LNCaP clone FGC (cell line): ENCODE measurements at places on chromosomes 1 and 21.

DNA sequence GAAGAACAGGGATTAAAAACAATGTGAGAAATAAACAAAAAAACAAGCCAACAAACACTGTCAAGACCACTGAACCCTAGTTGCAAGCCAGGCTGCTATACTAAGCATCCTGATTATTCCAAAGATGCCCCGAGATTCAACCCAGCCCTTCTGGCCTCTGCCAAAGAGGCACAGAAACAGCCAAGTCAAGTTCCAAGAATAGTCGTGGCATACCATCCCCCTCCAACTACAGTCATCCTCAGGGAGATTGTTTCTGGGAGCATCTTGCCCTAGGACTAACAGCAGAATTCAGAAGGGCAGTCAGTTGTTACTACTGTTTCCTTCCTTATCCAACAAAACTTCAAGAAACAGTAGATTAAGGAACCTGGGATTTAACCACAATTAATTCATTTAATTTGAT is 52.3 kb downstream of the ABL2 start:
- DNase-seq, result no peak

- DNase-seq, result no peak
Observed at GRCh38 chr1:40122855-40123254, 25.8 kb upstream of the PPT1 start.

GRCh38 chr1:50308878-50309277 is 114.4 kb downstream of the DMRTA2 start:
- DNase-seq, result peak; percentile 32

DNA sequence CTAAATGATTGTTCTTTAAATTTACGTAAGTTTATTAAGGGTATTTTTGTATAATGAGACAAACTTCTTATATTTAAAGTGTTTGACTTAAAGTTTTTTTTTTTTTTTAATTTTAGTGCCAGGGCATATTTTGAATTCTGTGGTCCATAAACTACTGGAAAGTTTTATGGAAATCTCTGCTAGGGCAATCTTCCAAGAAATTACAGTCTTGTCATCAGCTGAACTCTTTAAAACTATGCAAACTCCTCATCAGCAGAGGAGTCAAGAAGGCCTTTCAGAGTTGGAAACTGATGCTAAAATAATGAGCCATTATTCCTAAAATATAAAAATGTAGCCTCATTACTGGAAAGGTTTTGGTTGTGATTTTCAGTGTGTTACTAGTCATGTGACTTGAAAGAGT is 1201.9 kb downstream of the BRINP3 start:
- no peak for DNase-seq

DNA sequence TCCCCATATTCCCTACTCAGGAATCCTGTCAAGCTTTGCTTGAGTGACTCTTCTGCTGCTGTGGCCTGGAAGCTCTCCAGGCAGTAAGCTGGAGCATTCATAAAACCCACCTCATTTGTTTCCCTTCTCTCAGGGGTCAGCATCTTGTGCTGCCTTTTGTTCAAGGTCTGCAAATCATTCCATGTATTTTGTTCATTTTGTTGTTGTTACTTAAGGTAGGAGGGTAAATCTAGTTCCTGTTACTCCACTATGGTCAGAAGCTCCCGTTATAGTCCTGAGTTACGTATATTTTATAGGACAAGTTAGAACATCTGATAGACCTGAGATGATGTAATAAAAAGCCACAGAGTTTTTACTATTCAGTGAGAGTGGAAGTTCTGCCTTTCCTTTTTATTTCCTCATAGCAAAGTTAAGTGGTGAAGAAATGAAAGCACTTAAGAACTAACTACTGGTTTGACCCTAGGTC is 9.9 kb downstream of the SYNJ1 start:
- no peak for DNase-seq

GRCh38 chr1:20555025-20555757 is 2.8 kb downstream of the FAM43B start:
- no peak for DNase-seq

DNA sequence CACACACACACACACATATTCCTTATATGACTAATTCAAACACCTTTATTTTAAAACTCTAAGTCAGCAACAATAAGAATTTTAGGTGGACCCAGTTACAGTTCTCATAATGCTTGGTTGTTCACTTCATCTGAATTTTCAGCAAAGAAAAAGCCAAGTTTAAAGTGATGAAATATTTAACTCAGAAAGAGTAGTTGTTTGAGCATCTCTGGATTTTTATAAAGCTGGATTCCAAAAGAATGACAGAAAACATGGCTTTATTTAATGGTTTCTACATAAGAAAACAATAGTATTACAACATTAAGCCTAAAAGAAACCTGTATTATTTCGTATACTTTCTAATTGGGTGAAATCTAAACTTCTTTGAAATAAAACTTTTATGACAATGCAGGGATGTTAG is 54.2 kb upstream of the ADAMTS5 start:
- no peak for DNase-seq

- no peak for DNase-seq
Observed at GRCh38 chr1:49013079-49013478, 236.4 kb upstream of the BEND5 start.

- no peak for DNase-seq
Observed at GRCh38 chr1:4770713-4771112, 116.3 kb downstream of the AJAP1 start.

DNA sequence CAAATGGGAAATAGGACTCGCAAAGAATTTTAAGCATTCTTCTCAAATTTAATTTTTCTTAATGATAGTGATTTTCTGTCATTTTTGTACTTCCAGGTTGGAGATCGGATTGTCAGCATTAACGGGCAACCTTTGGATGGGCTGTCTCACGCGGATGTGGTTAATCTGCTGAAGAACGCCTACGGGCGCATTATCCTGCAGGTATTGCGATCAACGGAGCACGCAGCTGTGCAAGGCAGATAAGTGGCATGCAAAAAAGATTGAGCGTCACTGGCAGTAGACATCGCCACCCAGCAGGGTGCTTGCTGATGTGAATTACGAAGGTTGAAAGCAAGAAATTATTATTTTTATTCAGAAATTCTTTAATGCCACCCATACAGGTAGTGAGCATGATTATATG is 65.9 kb upstream of the L1TD1 start:
- DNase-seq, result no peak

GRCh38 chr1:11301601-11302000 is 28.6 kb downstream of the UBIAD1 start:
- no peak for DNase-seq

GRCh38 chr1:181141431-181141910 is 53.0 kb downstream of the IER5 start:
- no peak for DNase-seq

- no peak for DNase-seq
Observed at GRCh38 chr1:203777596-203777995, 12.6 kb downstream of the LAX1 start.

- DNase-seq, result no peak
Observed at GRCh38 chr1:87284456-87285240, 44.0 kb upstream of the LMO4 start.

DNA sequence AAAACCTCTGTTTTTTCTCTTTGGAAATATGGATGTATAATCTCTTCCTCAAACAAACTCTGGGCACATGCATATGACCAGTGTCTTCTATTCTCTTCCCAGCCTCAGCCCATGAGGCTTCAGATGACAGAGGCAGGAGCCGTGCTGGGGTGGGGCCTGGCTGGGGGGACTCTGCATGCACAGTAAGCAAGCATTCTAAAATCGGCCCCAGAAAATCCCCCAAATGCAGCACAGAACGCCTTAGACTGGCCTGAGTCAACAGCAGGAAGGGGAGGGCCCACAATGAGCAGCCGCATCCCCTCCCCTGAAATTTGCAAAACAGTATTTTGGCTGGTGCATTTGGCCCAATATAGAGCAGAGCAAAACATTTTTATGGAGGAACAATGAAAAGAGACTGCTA is 47.8 kb downstream of the ITPKB start:
- no peak for DNase-seq

GRCh38 chr1:9233942-9234222 is 692 bp upstream of the H6PD start:
- DNase-seq, result no peak

- no peak for DNase-seq
Observed at GRCh38 chr1:195173753-195174152, 1434.5 kb downstream of the KCNT2 start.

- DNase-seq, result no peak
Observed at GRCh38 chr1:203702130-203702577, 62.8 kb upstream of the LAX1 start.

DNA sequence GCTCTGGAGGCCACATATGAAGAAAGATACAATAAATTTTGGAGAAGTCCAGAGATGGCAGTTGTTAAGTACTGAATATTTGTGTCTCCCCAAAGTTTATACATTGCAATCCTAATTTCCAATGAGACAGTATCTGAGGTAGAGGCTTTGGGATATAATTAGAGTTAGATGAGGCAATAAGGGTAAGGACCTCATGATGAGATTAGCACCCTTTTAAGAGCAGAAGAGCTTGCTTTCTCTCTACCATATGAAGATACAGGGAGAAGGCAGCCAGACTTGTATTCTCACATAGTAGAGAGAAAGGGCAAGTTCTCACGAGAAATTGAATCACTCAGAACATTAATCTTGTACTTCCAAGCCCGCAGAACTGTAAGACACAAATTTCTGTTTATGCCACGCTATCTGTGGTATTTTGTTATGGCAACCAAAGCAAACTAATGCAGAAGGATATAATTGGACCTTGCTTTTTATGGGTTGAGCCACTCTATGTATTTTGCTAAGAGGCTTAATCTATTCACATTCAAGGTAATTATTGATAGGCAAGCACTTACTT is 430.1 kb downstream of the KCNT2 start:
- no peak for DNase-seq

DNA sequence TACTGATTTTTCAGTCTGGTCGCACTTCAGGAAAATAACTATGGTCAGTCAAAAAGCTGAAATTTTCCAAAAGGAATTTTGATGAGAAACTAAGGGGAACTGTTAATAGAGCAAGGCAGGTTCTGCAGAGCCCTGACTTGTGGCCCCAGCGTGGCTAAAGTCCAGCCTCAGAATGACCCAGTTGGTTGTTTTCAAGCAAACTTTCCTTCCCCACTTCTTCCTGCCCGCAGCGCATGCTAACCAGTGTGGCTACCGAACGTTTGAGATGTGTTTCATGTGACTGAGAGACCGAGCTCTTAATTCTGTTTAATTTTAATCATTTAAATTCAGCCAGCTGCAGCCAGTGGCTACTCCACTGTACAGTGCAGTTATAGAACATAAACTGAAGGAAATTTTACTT is 6.2 kb upstream of the IL10RB start:
- DNase-seq, result no peak

DNA sequence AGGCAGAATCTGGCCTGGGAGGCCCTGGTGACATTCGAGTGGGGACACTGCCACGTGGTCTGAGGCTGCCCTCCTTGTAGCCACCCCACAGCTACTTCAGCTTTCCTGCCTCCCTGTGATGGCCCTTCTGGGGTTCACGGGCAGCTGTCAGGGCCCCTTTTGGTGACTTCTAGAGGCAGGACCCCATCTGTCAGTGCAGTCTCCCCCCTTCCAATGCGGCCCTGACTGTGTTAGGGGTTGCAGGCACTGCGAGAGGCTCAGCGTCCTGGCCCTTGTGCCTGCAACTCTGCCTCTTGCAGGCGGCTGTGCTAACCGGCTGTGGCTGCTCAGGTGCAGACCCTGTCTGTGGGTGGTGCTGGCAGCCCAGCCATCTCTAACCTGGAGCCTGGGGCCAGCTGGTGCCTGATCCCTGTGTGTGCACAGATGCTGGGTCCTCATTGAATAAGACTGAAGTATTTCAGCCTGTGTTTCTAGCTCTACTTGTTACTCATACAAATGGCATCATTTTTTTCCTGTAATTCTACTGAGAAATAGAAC is 62.2 kb downstream of the S100B start:
- DNase-seq, result no peak

GRCh38 chr1:30801771-30802198 is 44.2 kb upstream of the LAPTM5 start:
- no peak for DNase-seq

DNA sequence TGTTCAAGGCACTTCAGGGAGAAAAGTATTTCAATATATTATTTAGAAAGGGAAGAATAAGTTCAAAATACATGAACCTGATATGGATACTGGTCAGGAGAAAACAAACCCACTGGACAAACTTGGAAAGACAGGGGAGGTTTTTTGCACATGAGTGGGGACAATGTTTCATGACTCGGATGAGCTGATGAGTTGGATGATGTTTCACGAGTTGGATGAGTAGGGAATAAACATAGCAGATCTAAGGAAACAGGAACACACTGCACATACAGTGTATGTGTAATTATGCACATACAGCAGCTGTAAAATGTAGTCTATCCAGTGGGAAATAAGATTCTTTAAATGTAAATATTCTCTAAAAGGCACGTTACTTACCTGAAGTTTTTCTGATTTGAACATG is 682.9 kb upstream of the ADAMTS5 start:
- DNase-seq, result no peak

DNA sequence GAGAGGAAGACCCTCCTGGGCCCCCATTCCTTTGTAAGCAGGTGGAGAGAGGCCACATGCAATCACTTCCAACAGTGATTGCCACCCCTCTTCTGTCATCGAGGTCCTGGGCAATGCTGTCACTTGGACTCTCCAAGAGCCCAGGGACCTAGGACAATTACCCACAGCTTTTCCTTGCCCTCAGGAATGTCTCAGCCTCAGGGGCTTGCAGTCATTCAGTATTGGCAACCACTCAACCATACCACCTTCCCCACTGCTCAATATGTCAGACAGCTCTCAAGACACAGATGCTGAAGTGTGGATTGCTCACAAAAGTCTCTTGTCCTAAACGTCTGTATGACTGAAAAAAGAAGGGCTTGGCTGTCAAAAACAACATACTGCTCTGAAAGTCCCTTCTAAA is 87.8 kb downstream of the PTPN14 start:
- DNase-seq, result no peak

GRCh38 chr1:163583661-163584181 is 262.0 kb downstream of the NUF2 start:
- DNase-seq, result peak; percentile 59

GRCh38 chr1:227545361-227545760 is 18.0 kb upstream of the ZNF678 start:
- no peak for DNase-seq

DNA sequence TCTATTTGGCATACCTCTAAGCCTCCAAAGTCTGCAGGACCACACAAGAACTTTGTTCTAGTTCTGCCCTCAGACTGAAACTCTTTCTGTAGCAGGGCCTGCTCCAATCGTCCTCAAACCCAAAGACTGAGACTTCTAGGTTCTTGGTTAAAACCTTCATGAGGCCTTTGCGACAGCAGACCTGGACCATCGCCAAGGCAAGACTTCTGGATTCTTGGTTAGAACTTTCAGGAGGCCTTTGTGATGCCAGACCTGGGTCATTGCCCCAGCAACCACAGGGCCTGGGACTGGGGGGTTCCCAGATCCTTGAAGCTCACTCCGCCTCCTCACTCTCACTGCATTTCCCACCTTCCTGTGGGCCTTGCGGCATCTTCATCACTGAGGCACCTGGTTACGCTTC is at the start of gene ATP1A4:
TSS of gene ATP1A4 (plus strand) at position 301 of the 400 bp plus-strand sequence. CDS start 438 bp downstream, outside the sequence.
- no peak for DNase-seq

DNA sequence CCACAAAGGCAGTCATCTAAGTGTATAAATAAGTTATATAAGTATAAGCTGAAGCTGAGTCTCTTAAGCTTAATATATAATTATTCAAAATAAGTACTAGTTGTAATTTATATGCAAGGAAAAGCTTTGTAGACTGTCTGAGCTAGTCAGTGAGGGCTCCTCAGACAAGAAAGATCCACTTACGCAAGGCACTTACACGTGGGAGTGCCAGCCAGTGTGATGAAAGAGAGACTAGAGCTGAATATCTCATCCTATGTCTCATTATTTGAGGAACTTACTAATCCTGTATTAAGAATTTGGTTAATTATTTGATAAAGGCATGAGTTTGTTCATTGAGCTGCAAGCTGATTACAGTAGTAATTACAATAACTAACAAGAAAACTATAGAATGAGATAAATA is 146.9 kb downstream of the PDE4B start:
- no peak for DNase-seq
